ENCODE measurements at places on chromosomes 7 and 10. TPM values are rescaled to one million over a fixed set of nuclear protein-coding genes. Genes with fewer than 3 reads are reported as not detected.

Gene CRPPA
- 4.4 TPM for polyA plus RNA-seq

Gene DOCK1
- 39.0 TPM for polyA plus RNA-seq

Gene ZFYVE27
- polyA plus RNA-seq = 42.7 TPM

Gene PTEN
- polyA plus RNA-seq = 64.4 TPM

Gene EPHB6
- polyA plus RNA-seq = 54.6 TPM

DNA sequence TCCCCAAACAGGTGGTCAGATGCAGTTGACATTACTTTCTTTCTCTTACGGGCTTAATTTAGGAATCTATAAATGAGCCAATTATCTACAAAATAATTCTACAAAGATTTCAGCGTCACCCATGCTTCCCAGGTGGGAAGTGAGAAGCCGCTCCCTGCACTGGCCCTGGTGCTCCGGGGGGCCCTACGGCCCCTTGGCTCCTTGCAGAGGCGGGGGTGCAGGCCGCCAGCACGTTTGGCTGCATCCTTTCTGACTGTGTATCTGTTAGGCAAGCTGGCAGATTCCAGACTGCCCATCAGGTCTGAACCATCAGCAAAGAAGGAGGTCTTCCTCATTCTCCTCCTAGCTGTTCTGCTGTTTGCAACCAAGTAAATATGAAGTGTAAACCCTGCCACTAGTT, 16.3 kb downstream of the VWC2 start:
- no peak overlapping the region for H3K27ac ChIP-seq
- no peak overlapping the region for H3K4me3 ChIP-seq
- no peak for DNase-seq
- peaks cover 17% of the 10 kb centered on the region for H3K4me1 ChIP-seq
- H3K36me3 ChIP-seq = peaks cover 2% of the 10 kb centered on the region
- H3K27me3 ChIP-seq = no peaks in the 10 kb centered on the region

DNA sequence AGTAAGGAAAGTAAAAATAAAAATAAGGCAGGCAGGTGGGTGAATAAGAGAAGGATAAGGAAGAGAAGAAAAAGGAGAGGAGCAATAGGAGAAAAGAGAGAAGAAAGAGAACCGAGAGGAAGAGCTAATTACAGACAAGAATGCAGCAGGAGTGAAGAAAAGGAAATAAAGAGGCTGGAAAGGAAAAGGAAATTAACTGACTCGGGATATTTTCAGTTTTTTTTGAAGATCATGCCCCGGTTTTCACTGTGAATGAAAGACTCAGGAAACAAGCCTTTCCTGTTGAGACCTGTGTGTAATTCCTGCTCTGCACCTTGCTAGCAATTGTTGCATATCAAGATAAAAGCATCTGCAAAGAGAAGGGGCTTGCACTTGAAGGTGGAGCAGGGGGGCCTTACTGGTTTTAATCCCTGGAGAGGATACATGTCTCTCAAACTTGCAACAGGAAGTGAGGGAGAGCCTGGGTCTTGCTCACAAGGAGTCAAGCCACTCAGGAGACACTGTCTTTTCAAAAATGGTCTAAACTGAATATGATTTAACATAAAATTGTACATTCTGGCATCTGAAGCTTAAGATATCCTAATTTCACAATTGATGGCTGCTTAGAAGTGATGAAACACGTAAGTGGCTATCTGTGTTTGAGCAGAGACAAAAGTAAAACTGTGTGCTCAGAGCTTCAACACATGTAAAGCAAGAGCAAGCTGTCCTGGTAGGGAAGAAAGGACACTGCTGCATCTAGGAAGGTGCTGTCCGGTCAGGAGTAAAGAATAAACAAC, 157.6 kb downstream of the FAM107B start:
- no peaks in the 10 kb centered on the region for H3K27me3 ChIP-seq
- H3K27ac ChIP-seq = no peak overlapping the region
- H3K36me3 ChIP-seq = no peaks in the 10 kb centered on the region
- DNase-seq = no peak
- H3K4me1 ChIP-seq = no peaks in the 10 kb centered on the region

GRCh38 chr10:79437111-79437814, 8.2 kb downstream of the ZCCHC24 start:
- no peak for DNase-seq
- H3K27me3 ChIP-seq = no peaks in the 10 kb centered on the region
- H3K4me3 ChIP-seq = no peak overlapping the region
- H3K27ac ChIP-seq = peak overlapping the region; percentile 70

- peaks cover 7% of the 10 kb centered on the region for H3K4me1 ChIP-seq
- no peaks in the 10 kb centered on the region for H3K27me3 ChIP-seq
- DNase-seq = no peak
- no peak overlapping the region for H3K27ac ChIP-seq
- H3K36me3 ChIP-seq = no peaks in the 10 kb centered on the region
Observed at GRCh38 chr10:113999531-113999930, 44.1 kb upstream of the ADRB1 start.

- DNase-seq = no peak
- no peak overlapping the region for H3K4me3 ChIP-seq
- no peaks in the 10 kb centered on the region for H3K27me3 ChIP-seq
- H3K27ac ChIP-seq = no peak overlapping the region
- no peaks in the 10 kb centered on the region for H3K36me3 ChIP-seq
Observed at GRCh38 chr10:33947544-33947943, 613.1 kb upstream of the NRP1 start.
